CD4-positive, alpha-beta T cell treated with Interleukin-6 at 100 ng/mL for 8 hours (primary cell): ENCODE measurements at places on chromosomes 11 and 22.

GRCh38 chr11:9266132-9266736 lies 1.1 kb upstream of the DENND5A start:
- no peak for DNase-seq

DNA sequence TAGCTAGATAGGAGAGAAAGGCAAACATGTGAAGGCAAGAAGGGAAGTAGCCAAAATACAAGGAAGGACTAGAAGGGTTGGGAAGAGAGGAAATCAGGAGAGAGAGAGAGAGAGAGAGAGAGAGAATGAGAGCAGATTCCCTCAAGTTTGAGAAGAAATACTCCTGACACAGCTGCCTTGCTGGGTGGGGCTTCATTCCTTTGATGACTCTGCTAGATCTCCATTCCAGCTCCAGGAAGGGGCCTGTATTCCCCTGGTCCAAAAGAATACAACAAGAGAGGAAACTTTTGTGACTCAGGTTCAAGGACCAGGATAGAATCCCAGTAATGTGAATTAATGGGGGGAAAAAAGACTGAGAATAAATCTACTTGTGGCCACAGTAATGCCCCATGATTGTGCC lies 62.9 kb upstream of the SPON1 start:
- no peak for DNase-seq

- DNase-seq = no peak
Observed at GRCh38 chr11:8234910-8235309, 28.8 kb downstream of the LMO1 start.

DNA sequence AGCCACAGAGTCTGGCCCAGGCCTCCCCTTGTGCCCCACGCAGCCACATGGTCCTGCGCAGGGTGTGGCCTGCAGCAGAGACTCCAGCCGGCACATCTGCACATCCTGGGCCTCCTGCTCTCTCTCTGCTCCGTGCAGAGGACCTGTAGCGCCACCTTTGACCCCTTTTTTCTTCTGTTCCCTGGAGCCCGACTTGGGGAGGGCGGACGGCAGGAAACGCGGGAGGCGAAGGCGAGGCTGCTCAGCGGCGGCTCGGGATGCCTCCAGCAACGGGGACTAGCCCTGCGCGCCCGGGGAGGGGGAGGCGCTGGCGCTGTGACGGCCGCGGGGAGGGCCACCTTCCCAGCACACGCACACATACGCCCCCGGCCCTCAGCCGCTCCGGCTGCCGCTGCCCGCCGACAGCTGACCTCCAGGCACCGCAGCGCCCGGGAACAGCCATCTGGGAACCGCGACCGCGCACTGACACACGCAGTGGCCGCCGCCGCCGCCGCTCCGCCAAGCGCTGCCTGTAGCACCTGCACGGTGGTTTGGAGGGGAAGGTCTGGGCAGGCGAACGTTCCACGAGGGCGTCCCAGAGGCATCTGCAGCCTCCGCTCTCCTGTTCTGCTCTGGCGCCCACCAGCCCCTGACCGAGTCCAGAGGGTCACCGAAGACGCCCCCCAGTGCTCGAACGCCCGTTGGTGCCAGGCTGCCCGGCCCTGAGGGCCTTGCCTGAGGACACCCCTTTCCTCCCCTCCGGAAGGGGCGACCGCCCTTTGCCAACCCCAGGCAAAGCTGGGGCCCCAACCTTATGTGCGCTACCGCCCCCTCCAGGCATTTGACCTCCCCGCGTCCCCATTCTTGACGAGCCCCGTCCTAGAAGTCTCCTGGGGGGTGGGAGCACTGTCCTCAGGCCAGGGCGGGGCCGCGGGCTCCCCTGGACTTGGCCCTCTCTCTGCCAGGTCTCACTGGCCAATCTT lies 16.9 kb upstream of the C22orf42 start:
- DNase-seq = no peak

- no peak for DNase-seq
Observed at GRCh38 chr11:17642370-17642769, 77.0 kb upstream of the MYOD1 start.

- DNase-seq = no peak
Observed at GRCh38 chr11:83122050-83122449, 34.9 kb upstream of the PCF11 start.

DNA sequence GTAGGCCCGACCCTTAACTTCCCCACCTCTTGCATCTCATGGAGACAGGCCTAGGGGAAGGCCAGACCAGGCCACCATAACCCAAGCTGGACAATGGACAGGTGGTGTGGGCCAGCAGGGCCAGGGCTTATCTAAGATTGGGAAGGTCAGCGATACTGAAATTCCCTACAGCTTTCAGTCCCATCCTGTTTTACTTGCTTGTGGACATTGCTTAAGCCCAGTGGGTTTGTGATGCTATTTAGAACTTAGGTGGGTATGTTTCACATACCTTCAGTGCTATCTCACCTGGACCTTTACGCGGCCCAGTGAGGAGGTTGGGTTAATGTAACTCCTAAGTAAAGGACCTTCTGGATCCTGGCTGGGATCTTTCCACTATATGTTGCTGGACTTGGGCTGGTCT lies 1.7 kb downstream of the FADS2 start:
- DNase-seq = no peak

GRCh38 chr11:46216019-46216764 lies 61.3 kb upstream of the CREB3L1 start:
- DNase-seq = no peak

DNA sequence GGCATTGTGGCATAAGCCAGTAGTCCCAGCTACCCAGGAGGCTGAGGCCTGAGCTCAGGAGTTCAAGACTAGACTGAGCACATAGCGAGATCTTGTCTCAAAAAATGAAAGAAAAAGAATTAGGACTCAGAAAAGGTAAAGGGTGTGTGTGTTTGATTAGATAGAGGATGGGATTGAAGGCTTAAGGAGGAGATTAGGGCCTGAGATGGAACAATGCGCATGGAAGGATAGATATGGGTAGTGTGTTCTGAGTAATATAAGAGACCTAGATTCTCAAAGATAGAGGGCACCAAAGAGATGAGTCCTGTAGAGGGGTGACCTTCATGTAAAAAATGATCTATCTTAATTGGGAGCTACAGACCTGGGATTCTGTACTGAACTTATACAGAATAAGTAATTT lies 17.3 kb upstream of the RAB30 start:
- DNase-seq = no peak

DNA sequence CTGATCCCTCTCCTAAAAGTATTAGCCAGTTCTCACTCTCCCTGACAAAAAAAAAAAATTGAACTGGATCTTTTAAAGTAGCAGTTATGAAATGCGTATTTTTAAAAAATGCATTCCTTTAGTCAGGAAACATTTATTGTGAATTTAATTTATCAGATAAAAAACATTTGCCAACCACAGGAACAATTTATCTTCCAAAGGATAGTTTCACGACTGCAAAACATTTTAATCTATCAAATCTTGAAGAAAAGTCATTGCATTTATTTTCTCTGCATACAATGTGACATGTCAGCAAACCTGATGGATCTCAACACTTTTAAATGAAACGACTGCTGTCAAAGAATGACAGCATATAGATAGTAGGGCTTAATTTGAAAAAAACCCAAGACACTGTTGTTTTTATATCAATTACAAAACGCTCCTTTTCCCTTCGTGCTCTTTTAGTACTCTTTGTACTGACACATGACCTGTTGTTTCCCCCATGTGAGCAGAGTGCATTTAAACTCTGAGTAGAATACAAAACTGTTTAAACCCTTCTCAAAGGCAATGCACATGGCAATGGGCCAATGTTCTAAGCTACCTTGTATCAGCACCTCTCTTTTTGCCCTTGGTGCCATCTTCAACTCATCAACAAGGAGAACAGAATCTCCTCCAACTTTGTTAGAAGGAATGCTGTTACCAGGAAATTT lies 107.0 kb downstream of the ATG16L2 start:
- no peak for DNase-seq

DNA sequence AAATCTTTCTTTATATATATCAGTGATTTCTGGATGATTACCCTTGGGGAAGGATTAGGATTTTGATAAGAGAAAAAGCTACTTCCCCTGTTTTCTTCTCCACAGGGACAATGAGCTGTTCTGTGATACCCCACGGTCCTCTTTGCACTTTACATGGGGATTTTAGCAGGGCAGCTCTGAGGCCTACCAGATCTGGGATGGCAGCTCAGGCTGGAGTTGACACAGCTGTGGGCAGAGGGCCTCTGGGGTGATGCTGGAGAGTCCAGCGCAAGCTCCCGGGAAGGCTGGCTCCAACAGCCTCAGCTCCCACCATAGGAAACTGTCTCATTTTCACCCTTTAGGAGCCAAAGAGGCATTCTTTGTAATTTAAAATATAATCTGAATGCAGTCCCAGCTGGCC lies 383.8 kb upstream of the NARS2 start:
- no peak for DNase-seq

DNA sequence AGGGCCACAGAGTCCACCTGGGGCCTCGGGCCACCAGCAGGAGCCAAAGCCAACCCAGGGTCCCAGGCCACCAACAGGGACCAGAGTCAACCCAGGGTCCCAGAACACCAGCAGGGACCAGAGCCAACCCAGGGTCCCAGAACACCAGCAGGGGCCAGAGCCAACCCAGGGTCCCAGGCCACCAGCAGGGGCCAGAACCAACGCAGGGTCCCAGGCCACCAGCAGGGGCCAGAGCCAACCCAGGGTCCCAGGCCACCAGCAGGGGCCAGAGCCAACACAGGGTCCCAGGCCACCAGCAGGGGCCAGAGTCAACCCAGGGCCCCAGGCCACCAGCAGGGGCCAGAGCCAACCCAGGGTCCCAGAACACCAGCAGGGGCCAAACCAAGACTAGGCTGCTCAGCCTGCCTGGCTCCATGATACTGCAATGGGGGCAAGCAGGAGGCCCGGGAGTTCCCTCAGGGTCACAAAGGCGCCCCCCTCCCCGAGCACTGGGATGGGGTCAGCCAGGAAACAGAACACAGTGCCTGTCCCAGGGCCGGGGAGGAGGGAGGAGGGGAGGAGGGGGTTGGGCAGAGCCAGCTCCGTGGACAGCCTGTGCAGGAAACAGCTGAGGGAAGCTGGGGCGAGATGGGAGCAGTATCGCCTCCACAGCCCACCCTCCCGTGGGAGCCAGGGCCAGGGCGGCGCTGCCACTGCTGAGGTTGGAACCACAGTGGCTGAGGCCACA lies 62.0 kb upstream of the PRR5 start:
- no peak for DNase-seq

DNA sequence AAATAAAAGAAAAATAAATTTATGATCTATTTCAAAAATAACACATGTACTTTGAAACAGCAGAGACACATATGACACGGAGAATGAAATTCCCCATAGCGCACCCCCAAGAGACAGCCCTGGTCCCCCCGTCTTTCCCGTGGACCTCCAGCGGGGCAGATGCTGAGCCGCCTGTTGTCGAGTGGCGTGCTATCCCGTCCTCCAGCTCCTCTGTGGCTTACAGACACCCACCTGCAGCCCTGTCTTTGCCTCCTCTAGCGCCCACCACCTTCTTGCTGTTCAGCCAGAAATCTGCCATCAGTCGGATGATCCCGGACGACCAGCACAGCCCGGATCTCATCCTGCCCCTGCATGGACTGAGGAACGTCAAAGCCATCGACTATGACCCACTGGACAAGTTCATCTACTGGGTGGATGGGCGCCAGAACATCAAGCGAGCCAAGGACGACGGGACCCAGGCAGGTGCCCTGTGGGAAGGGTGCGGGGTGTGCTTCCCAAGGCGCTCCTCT lies 44.4 kb upstream of the PPP6R3 start:
- no peak for DNase-seq

GRCh38 chr11:44711113-44711786 lies 15.5 kb upstream of the TSPAN18 start:
- no peak for DNase-seq

GRCh38 chr11:113923572-113923971 lies 19.0 kb downstream of the HTR3B start:
- no peak for DNase-seq

DNA sequence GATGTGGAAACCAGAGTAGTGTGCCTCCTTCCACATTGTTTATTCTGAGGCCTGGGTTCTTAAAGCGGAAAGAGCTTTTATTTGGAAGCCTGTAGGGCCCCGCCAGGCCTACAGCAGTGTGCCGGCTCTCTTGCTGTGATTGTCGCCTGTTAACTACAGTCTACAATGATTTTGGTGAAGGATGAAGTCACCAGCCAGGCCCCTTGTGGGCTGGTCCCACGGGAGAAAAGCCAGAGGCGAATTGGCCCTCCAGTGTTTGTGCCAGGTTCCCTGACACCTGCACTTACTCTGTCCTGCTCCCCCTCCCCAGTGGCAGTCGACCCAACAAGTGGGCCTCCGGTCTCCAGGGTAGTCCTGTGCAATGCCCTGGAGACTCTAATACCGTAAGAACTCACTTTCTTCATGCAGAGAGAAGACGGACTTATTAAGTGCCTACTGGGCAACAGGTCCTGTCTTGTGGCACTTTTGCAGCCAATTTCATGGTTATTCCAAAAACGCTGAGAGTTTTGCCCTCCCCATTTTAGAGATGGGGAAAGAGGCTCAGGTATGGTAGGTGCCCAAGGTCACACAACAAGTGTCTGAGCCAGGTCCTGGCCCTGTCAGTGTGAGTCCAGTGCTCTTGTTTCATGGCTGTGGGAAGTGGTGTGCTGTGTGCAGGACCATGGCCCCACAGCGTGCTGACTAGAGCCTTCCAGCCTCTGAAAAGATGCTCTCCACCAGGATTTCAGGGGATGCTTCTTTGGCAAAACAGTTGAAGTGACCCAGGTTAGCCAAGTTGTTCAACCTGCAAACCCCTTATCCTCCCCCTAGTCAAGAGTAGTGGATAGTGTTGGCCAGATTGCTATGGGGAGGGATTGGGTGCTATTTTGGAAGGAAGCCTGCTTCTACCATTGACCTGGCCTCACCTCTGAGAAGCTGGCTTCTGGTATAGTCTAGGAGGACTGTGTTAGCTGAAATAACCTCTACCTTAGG lies 1.4 kb downstream of the MICAL2 start:
- DNase-seq = no peak

- no peak for DNase-seq
Observed at GRCh38 chr11:123469089-123469488, 39.0 kb downstream of the GRAMD1B start.

- no peak for DNase-seq
Observed at GRCh38 chr11:65774525-65775306, 6.1 kb downstream of the AP5B1 start.

GRCh38 chr22:43944670-43945430 lies 10.4 kb upstream of the SAMM50 start:
- DNase-seq = no peak

GRCh38 chr11:68933605-68934320 lies 30.1 kb downstream of the IGHMBP2 start:
- DNase-seq = no peak

DNA sequence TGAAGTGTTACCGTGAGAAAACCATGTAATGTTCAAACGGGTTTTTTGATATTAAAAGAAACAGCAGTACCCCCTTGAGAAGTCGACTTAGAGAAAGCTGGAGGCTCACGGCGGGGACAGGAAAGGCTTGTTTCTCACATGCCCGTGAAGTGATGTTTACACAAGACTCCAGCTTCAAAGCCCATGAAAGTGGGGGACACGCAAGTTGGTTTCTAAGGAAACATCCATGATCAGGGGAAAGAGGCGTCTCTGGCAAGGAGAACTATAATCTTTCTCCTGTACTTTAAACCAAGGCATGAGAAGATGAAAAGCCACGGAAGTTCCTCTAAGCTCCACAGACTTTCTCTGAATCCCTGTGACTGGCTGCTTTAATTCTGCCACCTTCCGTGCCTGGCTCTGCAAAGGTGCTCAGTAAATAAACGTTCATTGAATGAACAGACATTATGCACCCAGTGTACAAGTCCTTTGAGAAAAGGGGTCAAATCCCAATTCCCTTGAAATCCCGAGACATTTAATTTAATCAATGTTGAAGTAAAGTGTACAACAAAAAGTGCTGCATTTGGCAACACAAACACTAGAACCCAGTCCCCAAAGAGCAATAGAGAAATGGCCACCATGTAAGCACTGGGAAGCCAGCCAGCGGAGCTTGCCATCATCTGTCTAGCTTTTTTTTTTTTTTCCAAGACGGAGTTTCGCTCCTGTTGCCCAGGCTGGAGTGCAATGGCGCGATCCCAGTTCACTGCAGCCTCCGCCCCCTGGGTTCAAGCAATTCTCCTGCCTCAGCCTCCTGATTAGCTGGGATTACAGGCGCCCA lies 58.7 kb downstream of the AHNAK start:
- no peak for DNase-seq
